DMS 273 treated with DMSO at 0.1 percent for 48 hours (cell line): ENCODE measurements at places on chromosomes 4 and X.

DNA sequence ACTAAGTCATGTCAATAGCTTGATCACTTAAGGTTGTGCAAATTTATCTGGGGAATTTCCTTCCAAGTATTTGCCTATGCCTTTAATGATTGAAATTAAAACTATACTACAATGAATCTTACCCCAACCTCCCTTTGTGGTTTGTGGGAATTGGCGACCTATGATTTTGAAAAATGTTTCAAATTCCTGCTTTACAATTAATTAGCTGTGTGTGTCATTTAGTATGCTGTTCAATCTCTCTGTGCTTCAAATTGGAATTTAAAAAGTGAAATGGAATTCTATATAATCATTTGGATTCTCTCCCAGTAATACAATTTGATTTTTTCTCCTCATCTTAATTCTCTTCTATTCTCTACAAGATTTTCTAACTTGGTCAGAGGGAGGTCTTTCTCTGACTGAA is 2319.5 kb downstream of the ARAP2 start:
- no peak for DNase-seq

DNA sequence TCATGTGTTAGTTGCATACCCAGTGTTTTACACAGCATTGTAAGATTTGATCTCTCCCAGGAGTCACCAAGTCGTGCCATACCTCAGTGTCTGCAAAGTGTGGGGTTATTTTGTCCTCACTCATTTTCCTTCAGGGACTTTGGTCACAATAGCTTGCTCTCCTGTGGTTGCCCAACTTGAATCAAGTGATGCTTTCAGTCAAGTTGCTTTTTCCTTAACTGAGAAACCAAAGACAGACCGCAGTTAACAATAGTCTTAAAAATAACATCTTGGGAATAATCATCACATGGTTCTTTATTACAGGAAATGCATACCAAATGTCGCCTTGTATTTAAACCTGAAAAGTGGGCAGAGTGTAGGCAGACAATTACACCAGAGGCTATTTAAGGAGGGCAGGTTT is 44.5 kb upstream of the NDP start:
- no peak for DNase-seq

DNA sequence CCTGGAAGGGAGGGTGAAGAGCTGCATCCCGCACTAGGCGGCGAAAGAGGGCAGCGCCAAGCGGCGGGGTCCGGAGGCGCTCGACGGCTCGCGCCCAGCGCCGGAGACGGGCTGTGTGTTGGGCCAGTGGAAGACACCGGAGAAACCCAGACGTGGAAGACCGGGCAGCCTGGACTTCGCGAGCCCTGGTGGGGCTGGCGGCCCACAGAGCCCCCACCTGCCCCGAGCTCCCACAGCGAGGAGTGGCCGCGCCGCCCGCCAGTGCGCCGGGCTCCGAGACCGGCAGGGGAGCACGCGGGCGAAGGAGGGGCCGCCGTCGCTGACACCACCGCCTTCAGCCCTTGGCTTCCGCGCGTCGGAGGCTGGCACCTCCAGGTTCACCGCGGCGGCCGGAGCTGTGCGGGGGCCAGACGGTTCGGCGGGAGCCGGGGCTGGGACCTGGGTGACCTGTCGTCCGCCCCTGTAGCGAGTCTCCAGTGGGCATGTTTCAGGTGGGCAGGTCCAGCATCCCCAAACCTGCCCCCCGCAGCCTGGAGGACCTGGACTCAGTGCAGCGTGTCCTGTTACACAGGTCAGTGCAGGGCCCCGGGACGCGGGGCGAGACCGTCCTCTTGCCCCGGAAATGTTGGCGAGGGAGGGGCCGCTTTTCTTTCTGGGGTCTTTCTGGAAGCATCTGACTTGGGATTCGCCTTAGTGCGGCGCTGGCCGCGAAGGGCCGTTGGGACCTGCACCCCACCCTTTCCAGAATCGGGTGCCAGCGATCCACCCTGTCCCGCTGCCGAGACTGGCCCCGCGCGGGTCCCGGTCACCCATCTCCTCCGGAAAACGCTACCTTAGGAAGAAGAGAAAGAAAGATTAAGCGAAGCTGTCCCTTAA is 9.6 kb upstream of the INTU start:
- DNase-seq, result no peak

DNA sequence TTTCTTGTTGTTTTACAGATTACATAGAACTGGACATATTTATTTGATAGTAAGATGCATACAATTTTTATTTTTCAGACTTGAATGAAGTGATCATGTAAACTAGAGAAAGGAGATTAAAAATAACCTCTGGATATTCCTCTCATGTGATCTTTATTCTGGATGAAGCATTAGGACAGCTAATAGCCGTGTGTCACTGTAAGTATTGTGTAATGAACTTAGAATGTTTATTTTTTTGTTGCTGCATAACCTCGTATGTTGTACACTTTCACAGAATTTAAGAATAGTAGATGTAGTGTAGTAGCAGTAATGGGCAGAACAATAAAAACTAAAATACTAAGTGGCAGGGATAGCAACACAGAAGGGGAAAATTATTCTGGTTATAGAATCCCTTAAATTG is 2094.5 kb upstream of the TENM3 start:
- DNase-seq, result no peak

DNA sequence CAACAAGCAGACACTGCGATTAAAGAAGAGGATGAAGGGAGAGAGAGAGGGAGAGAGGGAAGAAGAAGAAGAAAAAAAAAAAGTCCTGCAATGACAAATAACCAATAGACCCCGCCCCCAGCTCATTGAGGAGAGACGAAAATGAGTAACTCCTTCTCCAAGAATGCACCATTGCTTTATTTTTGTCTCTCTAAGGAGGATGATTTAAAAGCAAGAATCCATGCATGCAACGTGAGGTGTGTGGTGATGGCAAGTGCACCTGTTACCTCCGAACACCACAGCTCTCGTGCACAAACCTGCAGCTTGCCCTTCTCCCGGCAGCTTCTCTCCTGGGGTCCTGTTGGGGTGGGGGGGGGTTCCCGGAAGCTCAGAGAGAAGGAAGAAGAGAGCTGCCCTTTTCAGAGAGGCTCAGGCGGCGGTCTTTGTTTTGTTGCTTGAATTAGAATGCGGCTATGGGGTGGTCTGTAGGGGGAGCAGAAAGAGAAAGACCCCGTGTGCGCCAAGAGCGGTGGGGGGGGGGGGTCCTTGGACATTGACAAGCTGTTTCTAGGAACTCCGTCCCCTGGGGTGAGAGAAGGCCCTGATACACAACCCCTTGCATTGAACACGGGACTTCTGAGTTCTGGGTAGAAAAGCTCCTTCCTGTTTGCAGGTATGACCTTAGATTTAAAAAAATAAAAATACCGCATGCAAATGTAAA is 100.7 kb downstream of the CRLF2 start:
- no peak for DNase-seq

GRCh38 chr4:52693492-52693891 is 34.4 kb upstream of the USP46 start:
- DNase-seq, result no peak

- peak; percentile 31 for DNase-seq
Measured at GRCh38 chr4:37685161-37685822, 884 bp downstream of the RELL1 start.

DNA sequence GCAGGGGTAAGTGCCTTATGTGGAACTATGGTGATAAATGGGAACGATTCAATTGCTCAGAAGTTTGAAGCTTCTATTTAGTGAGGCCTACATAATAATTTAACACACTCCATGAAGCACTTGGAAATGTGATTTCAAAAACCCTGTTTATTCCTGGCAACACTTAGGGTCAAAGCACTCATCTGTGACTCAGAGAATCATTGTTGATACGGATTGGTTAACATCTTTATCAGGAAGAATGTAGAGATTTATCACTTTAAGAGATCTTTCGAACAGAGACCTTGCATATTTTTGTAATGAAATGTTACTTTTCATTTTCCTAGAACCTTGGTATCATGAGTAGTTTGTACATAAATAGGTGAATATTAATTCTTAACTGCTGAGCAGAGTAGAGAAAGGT is 269.1 kb upstream of the SLIT2 start:
- DNase-seq, result no peak

GRCh38 chrX:9494771-9495170 is 29.9 kb downstream of the TBL1X start:
- no peak for DNase-seq

GRCh38 chrX:20313899-20314298 is 47.2 kb upstream of the RPS6KA3 start:
- no peak for DNase-seq

GRCh38 chr4:48005781-48006180 is 10.7 kb downstream of the CNGA1 start:
- DNase-seq, result no peak

GRCh38 chrX:10555846-10556245 is 64.5 kb downstream of the MID1 start:
- DNase-seq, result no peak

- no peak for DNase-seq
Measured at GRCh38 chrX:15838017-15838416, 16.6 kb downstream of the AP1S2 start.

GRCh38 chr4:140466146-140466545 is 31.9 kb downstream of the MGAT4D start:
- DNase-seq, result no peak

GRCh38 chrX:96027407-96027806 is 657.2 kb upstream of the DIAPH2 start:
- DNase-seq, result no peak

GRCh38 chr4:122777846-122778673 is 45.6 kb downstream of the BBS12 start:
- no peak for DNase-seq
